ENCODE measurements at places on chromosomes 3 and 15.

- no peak for DNase-seq
These were observed 41.3 kb downstream of the CA12 start for GRCh38 chr15:63340353-63340752.

DNA sequence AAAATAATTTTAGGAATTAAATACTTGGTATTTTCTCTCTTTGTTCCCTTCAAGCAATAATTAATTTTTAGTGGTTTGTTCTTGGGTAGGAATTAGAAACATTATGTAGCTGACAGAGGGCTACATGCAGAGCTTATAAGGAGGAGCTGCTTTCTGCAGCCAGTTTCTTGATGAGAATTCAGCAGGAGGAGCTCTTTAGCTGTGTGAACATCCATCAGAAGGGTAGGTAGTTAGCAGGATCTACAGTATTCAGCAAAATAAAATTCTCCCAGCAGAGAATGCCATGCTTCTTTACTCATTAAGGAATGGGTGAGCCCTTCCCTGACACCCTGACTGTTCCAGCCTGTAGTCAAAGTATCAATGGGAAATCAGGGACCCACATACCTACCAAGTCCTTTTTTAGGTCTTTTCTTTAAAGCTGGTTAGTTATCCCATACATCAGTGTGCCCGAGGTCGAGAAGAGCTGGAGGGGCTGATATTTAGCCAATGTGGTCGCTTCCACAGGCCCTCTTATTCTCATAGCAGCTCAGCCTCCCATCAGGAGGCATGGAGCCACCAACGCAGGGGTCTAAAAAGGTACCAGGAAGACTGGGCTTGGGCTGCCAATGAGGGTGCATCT is 54.0 kb downstream of the KCNAB1 start:
- peak; percentile 36 for DNase-seq

- DNase-seq: no peak
These were observed 22.9 kb upstream of the KIF23 start for GRCh38 chr15:69391046-69391757.

- no peak for DNase-seq
These were observed 25.2 kb downstream of the NR2F2 start for GRCh38 chr15:96355568-96356187.

DNA sequence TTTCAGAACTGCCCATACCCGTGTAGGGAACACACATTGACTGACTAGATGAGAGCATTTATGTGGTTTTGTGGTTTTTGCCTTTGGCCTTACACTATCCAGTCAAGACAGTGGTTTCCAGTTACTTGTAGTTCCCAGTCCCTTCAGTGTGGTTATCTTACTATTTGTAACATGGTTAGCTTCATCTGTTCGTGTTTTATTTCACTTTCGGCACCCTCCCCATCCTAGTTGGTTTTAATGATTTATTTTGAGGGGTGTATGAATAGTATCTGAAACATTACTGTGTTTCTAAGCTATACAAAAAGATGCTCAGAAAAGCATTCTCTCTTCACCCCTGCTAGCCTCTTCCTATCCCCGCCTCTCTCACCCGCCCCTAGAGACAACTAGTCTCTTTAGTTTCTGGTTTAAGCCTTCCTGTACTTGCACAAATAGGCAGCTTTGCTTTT is 14.1 kb downstream of the LYSMD4 start:
- peak; percentile 84 for DNase-seq

DNA sequence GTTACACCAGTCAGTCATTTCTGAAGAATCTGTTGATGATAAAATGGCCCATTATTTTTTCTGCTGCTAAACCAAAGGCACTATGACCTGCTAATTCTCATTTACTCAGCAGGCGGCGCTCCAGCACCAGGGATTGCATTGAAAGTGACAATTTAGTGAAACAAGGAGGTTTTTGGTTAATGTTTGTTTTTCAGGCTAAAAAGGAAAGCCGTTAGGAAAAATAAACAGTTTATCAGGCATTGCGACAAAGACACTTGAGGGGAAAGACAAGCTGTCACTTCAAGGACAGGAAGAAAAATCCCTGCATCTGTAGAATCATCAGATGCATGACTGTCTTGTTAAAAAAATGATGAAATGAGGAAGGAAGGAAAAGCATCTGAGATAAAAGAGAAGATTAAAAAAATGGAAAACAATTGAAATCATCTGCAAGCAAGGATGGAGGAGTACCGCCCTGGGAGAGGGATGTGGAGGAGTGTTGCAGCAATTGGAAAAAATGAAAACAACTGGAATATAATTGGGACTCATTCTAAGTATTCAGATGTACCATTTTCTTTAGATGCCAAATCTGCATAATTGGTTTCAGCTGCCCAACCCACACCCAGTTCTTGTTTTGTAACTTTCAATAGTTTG is 54.0 kb downstream of the NR1D2 start:
- DNase-seq: peak; percentile 14

GRCh38 chr3:112327371-112327951 is 5.5 kb upstream of the CD200 start:
- peak; percentile 53 for DNase-seq

DNA sequence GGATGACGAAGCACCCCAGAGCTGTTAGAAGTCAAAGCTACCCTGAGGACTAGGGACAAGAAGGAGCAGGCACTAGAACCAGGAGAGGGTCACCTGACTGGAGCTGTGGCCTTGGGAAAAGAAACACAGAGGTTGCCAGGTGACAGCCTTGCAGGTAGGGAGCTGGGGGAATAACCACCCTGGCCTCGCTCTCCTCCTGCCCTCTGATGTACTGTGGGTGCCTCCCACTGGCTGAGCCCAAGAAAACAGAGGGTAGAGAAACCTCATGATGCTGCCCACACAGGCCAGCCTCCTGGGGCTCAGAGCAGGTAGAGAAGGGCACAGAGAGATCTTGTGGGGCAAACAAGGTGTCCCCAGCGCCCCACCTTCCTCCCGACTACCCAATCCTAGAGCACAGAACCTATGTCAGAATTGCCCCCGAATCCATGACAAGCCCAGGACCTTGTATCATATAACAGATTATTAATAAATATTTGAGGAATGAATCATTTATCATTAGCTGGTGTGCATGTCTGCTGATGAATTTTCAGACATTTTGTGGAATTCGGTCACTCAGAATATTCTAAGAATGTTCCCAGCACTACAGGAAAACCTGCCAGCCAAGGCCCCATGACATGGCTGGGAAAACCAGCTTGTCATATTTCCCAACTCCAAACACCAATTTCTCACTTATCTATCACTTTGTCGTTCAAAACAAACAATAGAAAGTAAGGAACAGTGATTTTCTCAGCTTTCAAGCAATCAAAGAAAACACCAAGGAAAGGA is 59.8 kb upstream of the MEX3B start:
- DNase-seq: peak; percentile 57

DNA sequence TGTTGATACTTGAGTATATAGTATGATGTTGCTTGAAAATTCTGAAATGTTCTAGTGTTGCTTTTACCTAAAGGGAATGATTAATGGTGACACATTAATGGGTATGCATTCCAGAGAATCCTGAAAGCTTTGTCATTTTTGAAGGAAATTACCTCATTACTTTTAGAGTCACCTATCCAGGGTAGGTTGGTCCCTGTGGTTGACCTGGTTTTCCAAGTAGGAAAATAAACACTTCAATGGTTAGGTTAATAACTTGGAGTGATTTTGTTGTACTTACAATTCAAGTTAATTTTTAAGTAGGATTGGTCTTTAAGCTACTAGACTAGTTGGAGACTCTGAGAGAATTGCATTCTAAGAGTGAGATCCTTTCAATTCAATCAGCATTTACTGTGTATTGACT is 31.0 kb downstream of the MITF start:
- peak; percentile 80 for DNase-seq

GRCh38 chr15:92822216-92823144 is 77.6 kb upstream of the CHD2 start:
- DNase-seq: no peak

DNA sequence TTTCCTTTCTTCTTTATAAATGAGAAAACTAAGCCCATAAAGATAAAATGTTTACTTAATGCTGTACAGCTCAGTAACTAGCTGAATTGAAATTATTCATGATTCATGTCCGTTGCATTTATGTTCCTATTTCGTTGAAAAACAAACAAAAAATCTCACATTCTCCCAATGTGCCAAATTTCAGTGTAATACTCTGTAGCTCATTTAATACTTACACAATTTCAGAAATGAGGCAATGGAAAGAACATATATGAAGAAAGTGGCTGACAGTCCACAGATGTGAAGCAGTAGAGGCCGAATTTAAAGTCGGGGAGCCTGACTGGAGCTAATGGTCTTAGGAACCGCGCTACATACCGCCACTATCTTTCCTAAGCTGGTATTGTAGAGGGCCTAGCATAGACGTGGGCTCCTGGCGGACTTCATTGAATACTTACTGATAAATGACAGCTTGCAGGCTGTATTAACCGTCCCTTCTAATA is 651 bp downstream of the PLSCR2 start:
- DNase-seq: no peak

DNA sequence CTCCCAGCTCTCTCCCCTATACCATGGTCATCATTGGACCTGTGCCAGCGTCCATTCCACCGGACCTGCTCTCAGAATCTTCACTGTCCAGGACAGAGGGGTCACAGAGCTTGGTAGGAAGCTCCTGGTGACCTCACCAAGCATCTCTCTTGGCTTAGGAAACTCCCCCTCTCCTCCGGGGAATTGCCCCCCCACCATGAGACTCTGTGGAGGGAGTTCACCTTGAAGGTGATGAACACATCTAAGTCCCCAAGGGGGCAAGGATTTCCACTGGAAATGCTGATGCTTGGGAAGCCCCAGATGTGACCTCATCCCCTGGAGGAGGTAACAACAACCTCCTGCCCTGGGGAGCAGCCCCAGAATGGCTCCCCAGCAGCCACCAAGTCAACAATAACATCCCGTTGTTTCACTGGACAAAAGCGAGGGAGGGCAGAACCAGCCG is 3.2 kb downstream of the SEMA7A start:
- no peak for DNase-seq

DNA sequence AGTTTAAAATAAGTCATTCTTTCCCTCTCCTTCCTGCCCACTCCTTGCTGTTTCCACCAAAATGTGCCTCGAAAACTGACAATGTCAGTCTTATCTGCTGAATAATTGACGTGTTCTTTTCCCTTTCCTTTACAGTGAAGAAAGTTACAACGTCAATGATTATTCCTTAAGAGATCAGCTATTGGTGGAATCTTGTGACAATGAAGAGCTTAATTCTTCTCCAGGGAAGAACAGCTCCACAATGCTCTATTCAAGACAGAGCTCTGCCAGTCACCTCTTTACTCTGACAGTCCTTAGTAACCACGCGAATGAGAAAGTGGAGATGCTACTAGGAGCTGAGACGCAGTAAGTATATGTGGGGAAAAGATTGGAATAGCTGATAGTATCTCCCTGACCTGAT is 84.1 kb downstream of the DHX36 start:
- no peak for DNase-seq

GRCh38 chr3:173750095-173750494 is 352.6 kb downstream of the NLGN1 start:
- peak; percentile 73 for DNase-seq

GRCh38 chr15:76285241-76285825 is 25.9 kb downstream of the ETFA start:
- DNase-seq: peak; percentile 24

GRCh38 chr15:90083954-90084607 is 18.2 kb downstream of the IDH2 start:
- no peak for DNase-seq

DNA sequence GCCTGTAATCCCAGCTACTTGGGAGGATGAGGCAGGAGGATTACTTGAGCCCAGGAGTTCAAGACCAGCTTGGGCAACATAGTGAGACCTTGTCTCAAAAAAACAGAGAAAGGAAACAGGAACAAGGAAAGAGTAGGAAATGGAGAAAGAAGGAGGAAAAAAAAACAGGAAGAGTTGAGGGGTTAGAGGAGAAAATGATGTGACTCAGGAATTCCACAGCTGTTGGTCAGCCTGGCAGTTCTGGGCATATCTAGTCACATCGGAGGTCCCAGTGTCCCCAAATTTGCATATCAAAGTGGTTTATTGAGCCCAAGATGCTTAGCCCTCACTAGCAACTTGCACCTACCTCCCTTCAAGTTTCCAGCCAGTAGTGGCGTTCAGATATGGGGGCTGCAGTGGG is 18.8 kb upstream of the JMJD7 start:
- DNase-seq: no peak

- peak; percentile 94 for DNase-seq
These were observed 1016.0 kb downstream of the MCTP2 start for GRCh38 chr15:95247071-95247984.

DNA sequence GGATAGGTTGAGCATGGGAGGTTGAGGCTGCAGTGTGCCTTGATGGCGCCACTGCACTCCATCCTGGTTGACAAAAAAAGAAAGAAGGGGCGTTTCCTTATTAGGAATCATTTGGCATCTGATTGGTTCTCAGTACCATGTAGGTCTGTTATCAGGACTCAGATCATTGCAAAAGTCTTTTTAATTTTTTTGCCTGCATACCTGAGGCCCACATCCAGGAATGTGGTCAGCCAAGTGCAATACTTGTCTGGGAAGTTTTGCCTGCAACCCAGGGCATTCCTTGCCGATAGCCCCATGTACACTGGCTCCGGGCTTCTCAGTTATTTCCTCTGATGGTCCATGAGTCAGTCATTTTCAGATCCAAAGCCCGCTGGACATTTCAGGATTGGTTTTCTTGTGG is 50.1 kb upstream of the CRTC3 start:
- no peak for DNase-seq

DNA sequence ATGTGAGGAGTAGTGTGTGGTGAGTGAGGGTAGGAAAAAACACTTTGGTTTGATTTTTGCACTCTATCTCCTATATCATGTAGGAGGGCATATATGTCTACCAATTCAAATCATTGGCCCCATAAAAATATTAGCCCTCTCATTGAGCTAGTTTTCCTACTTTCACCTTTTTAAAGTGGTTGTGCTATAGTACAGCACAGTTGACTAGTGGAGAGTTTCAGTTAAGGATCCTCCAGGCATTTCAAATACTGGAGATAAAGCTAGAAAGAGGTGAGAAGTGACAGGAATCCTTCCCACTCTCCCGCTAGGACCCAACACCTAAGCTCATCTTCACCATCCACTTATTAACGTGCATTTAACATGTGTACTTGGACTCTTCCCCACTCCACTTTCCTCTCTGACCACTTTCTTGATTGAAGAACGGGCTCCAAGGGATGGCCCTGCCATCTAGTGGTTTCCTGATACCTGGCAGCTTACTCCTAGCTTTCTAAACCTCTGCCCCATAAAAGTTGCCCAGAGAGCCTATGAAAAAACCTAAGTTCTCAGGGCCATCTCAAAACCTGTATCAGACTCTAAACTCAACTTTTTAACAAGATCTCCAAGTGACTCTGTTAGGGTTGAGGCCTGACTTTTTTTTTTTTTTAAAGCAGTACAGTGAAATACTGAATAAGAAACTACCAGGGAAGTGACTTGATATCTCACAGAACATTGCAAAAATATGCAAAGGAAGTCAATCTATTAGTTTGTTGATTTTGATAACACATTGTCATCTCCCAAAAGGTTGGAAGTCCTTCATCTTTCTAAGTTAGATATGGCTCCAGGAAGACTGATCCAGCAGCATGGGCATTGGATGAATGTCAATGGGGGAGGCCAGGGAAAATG is 17.9 kb downstream of the IL12A start:
- DNase-seq: peak; percentile 60

DNA sequence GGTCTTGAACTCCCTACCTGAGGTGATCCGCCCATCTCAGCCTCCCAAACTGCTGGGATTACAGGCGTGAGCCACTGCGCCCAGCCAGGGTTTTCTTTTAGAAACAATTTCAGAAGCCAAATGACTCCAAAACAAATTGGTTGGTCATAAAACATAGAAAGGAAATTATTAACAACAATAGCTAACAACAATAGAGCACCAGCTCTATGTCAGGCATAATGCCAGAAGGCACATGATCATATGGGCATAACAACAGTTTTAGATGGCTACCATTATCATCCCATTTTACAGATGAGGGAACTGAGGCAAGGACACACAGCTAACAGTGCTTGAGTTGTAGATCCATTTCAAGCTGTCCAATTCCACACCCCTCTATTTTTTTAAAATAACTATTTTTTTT is 22.2 kb upstream of the RAF1 start:
- no peak for DNase-seq

Measured in fibroblast of lung (primary cell).